Daoy (cell line): ENCODE measurements at places on chromosomes 2 and 18. TPM values are rescaled to one million over a fixed set of nuclear protein-coding genes. Genes with fewer than 3 reads are reported as not detected.

The PXDN gene
- 173 and 193 TPM in 2 replicates for total RNA-seq

The PROKR1 gene
- 0.06 TPM in 1 of 2 replicates, not detected in the other for total RNA-seq

The ADRA2B gene
- 0.42 TPM in 1 of 2 replicates, not detected in the other for total RNA-seq

The ITGB6 gene
- 3.1 and 4.2 TPM in 2 replicates for total RNA-seq

The SDC1 gene
- total RNA-seq: 75.2 and 84.6 TPM in 2 replicates

The REG3A gene
- not detected in 2 replicates for total RNA-seq

The KCNK3 gene
- 0.03 and 0.80 TPM in 2 replicates for total RNA-seq

The ANKRD29 gene
- total RNA-seq: 1.6 and 3.9 TPM in 2 replicates

The CD302 gene
- total RNA-seq: 2.3 and 2.8 TPM in 2 replicates

The TEX44 gene
- total RNA-seq: not detected in 2 replicates

The MYO7B gene
- total RNA-seq: 0.27 and 0.91 TPM in 2 replicates

The OTOS gene
- 0.34 TPM in 1 of 2 replicates, not detected in the other for total RNA-seq

The C2orf78 gene
- under 0.01 TPM in 1 of 2 replicates, not detected in the other for total RNA-seq

DNA sequence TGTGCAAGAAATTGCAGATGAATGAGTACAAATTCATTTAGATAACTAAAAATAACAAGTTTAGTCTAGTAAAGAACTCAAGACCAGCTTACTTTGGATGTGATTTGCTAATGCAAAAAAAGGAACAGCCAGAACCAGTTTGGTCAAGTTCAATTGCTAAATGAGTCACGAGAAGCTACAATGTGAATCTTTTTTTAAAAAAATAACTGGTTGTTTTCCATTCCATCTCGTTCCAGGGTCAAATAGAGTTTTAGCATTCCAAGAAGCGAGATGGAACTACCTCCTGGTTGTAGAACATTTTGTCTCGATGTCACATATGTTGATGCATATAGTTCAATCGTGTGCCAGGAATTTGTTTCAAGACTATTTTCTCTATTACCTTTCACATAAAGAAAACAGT is 65.0 kb upstream of the IKZF2 start:
- DNase-seq: no peak

GRCh38 chr18:67456711-67457110 is 59.8 kb downstream of the DSEL start:
- DNase-seq: no peak

DNA sequence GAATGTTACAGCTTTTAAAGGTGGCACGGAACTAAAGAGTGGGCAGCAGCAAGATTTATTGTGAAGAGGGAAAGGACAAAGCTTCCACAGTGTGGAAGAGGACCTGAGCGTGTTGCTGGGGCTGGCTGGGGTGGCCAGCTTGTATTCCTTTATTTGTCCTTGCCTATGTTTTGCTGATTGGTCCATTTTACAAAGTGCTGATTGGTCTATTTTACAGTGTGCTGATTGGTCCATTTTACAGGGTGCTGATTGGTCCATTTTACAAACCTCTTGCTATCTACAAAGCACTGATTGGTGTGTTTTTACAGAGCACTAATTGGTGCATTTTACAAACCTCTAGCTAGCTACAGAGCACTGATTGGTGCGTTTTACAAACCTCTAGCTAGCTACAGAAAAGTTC is 109.7 kb upstream of the DDX18 start:
- no peak for DNase-seq

- DNase-seq: no peak
These were observed 126.2 kb upstream of the EML6 start for GRCh38 chr2:54597153-54597848.

GRCh38 chr2:124272261-124272841 is 247.3 kb downstream of the CNTNAP5 start:
- DNase-seq: no peak

DNA sequence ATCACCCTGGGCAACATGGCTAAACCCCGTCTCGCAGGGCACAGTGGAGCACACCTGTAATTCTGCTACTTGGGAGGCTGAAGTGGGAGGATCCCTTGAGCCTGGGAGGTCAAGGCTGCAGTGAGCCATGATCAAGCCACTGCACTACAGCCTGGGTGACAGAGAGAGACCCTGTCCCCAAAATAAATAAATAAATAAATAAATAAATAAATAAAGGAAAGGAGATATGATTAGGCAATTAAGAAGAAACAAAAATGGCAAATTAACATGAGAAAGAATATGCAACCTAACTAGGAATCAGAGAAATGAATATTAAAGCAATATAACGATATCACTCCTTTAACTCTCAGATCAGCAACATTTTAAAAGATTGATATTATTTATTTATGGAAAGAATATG is 92.3 kb downstream of the C1D start:
- DNase-seq: no peak

GRCh38 chr2:99715956-99716355 is 226.1 kb upstream of the REV1 start:
- DNase-seq: no peak

DNA sequence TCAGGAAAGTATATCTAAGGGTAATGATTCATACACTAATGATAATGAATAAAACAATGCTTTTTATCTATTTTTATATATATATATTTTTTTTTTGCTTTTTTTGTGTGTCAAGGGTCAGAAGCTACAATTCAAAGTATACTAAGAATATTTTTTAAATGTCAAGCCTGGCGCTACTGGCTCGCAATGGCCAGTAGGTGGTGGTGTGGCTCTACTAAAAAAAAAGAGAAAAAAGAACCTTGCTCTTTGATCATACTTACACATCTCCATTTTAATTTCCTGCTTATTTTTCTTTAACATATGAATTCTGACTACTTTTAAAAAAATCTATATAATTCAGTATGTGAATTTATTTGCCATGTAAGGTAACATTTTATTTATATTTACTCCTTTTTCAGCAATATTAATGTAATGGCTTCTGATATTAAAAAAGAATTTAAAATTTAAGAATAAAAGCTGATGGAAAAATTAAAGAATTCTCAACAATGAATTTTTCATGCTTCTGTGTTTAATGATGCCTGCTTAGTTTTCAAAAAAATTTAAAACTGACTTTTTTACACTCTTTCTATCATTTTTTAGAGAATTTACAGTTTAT is 232.9 kb downstream of the GULP1 start:
- DNase-seq: peak; percentile 28

DNA sequence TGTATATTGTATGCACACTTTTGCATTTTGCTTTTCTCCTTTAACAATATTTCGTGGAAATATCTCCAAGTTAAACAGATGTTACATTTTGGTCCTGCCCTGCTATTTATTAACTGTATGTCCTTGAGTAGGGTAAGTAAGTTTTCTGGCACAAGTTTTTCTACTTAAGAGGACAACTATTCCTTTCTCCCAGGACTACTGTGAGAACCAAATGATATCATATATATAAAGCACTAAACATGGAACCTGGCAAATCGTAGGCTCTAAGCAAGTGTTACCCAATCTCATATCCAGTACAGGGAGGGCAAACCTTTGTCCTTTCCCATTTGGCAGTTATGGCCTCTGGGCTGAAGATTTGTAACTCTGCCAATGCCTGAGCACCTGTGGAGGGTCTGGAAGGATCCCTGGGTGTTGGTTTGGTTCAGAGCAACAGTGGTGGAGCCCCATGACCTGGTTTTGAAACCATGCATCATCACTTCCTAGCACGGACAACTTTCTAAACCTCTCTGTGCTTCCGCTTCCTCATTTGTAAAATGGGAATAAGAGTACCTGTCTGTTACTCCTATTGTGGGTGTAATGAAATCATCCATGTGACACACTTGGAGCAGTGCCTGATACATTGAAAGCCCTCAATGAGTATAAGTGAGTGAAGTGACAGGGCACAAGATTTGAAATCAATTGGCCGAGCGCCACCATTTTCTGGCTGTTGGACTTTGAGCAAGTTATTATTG is 28.3 kb upstream of the ICOS start:
- no peak for DNase-seq

- DNase-seq: no peak
These were observed 730.4 kb downstream of the METTL4 start for GRCh38 chr18:1840878-1841277.

DNA sequence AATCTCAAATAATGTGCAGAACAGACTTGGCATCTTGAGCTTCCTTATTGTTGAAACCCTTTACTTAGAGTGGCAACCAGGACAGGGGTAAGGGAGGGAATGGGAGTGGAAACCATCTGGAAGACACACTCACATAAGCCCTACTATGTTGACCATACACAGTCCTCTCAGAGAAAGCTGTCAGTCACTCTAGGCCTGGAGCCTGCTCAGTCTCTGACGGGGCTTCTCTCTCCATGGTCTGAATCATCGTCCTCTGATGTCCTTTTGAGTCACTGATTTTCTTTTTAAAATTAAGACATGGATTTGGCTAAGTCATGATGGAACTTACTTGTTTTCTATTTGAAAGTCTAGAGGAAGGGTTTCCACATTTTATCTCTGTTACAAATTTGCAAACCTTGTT is 74.0 kb downstream of the MYO1B start:
- DNase-seq: peak; percentile 43

GRCh38 chr2:159098361-159098760 is 129.9 kb downstream of the TANC1 start:
- no peak for DNase-seq
